Stimulated activated CD8-positive, alpha-beta memory T cell treated with anti-CD3 and anti-CD28 coated beads, Interleukin-4, amount 100 ng/mL, for 24 hours (primary cell): ENCODE measurements at places on chromosomes 13 and 19.

DNA sequence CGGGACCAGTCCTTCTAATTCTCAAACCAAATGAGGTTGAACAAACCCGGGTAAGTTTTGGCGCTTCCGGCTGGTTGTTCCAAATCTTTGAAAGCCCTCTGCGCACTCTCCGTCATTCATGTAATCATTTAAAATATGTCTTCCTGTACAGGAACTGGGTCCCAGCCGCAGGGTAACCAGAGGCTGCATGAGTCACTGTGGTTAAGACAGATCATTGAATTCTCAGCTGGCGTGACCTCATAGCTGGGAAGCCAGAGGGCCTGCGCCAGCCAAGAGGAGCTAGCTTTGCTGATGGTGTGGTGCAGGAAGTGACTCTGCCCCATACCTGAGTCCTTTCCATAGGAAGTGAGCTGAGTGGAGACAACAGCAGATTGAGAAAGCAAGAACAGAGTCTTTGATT, 135.2 kb downstream of the TSHZ3 start:
- peak; percentile 74 for DNase-seq

- DNase-seq: no peak
These were observed 59.6 kb upstream of the GJB6 start for GRCh38 chr13:20291675-20292074.

- no peak for DNase-seq
These were observed 61.3 kb downstream of the SOX1 start for GRCh38 chr13:112128331-112128610.

GRCh38 chr13:71797517-71797916, 69.5 kb downstream of the DACH1 start:
- no peak for DNase-seq

- no peak for DNase-seq
These were observed 53.6 kb downstream of the DGKH start for GRCh38 chr13:42101821-42102585.

DNA sequence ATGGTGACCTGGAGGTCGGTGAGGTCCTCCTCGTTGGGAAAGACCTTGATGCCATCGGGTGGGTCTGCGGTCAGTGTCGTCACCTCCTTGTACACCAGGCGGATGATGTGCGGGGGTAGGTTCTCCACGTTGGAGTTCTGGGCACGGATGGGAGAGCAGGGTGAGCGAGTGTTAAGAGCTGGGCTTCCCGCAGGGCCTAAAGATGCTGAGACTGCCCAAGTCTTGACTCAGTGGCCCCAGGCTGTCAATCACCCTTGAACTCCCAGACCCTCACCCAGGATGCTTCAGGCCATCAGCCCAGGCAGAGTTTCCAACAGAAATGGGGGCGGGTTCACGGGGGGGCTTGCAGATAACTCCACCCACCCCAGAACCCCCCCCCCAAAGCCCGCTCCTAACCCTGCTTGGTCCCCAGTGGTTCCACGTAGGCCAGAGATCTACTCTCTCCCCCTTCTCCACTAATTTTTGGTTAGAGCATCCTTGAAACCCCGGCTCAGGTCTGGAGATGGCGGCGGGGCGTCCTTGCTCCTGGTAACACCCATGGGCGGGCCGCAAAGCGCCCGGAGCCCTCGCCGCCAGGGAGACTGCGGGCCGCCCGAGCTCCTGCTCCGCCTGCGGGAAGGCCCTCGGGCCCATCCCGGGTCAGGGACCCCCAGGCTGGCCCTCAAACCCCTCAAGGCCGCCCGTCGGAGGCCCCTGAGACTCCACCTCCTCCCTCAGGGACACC, 600 bp downstream of the UBE2S start:
- DNase-seq: peak; percentile 19
